ENCODE measurements at places on chromosomes 3 and 15.

- DNase-seq: no peak
Measured at GRCh38 chr3:48463703-48464102, 17.2 kb downstream of the ATRIP start.

GRCh38 chr3:55690177-55690576, 203.1 kb upstream of the WNT5A start:
- no peak for DNase-seq

GRCh38 chr15:38299216-38299615, 46.6 kb downstream of the SPRED1 start:
- no peak for DNase-seq

- no peak for DNase-seq
Measured at GRCh38 chr3:55169608-55170072, 241.8 kb upstream of the LRTM1 start.

DNA sequence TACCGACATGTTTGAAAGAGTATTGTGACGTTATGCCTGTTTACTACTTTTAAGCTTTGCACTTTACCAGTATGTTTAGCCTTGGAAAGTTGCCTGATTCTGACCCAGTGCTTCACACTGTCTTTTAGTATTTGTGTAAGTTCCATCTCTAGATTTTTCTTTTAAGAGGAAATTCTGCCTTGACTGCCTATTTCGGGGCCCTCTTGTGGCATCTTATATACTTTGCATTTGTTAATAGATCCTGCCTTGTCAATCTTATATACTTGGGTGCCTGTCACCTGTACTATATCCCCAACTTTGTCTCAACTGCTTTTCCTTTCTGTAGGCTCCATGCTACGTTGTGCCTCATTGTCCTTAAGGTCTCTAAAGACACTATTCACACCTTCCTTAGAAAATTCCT, 244.6 kb downstream of the STXBP5L start:
- DNase-seq: no peak

- DNase-seq: no peak
Measured at GRCh38 chr3:56851966-56852884, 50.5 kb upstream of the ARHGEF3 start.

- DNase-seq: no peak
Measured at GRCh38 chr3:18044971-18045880, 302.8 kb upstream of the TBC1D5 start.

GRCh38 chr3:157133434-157134320, 26.3 kb downstream of the CCNL1 start:
- DNase-seq: no peak

- DNase-seq: no peak
Measured at GRCh38 chr3:55161231-55161630, 233.4 kb upstream of the LRTM1 start.

- no peak for DNase-seq
Measured at GRCh38 chr15:45113380-45113990, 487 bp downstream of the DUOX2 start.

GRCh38 chr3:67578416-67578815, 76.0 kb downstream of the SUCLG2 start:
- no peak for DNase-seq

DNA sequence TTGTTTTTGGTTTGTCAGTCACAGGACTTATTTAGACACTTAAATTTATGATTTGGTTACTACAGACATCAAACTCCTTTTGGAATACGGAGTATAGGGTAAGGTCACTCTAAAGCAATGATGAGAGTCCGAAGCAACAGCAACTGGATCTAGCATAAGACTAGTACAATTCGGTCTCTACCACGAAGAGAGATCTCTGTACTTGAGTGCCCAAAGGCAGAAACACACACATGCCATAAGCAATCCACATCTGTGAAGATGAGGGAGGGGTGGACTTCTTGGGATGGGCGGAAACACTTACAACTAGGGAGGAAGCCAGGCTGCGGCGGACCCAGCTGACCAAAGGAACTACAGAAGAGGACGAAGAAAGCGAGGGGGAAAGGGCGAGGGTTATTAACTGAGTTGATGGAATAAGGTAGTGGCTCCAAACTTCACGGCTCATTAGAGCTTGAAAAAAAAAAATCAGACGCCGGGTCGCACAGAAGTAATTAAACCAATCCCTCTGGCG, 595 bp downstream of the DPH6 start:
- DNase-seq: no peak

- no peak for DNase-seq
Measured at GRCh38 chr3:67489816-67490215, 164.6 kb downstream of the SUCLG2 start.

DNA sequence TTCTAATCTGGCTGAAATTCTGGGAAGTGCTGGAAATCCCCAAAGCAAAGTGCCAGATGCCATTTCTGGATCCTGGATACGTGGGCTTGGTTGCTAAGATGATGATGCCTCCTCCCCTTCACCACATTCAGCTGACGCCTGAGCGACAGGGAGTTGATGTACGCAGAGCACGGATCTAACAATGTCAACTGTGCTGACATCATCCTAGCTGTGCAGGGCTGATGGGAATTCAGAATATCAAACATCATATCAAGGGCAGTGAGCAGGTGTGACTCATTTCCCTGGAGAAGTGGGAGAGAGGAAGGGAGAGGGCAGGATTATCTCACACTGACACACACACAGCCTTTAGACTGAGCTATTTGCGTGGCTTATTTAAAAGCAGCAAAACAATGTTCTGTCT, 92.6 kb upstream of the ZBTB20 start:
- DNase-seq: no peak

DNA sequence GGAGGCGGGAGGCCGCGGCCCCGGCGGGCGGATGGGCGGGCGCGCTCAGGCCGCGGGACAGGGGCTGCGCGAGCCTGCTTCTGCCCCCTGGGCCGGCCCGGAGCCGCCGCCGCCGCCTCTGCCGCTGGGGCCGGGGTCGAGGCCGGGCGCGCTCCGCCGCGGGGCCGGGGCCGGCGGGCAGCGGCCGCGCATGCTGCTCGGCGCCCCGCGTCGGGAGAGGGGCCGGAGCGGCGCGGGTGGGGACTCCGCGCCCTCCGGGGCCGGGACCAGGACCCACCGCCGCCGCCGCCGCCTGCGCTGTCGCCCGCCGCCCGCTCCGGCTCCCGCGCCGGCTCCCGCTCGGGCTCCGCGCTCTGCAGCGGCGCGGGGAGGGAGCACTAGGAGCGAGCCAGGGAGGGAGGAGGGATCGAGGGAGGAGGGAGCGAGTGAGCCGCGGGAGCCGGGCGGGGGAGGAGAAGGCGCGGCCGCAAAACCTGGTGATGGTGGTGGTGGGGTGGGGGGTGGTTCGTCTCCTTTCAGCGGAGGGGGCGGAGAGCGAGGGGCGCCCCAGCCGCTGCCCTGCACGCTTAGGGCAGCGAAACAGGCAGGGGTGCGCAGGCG, at the start of gene LINGO1:
TSS of gene LINGO1 (minus strand) at position 379 of the 600 bp plus-strand sequence. CDS start 597 bp downstream, outside the sequence.
- DNase-seq: no peak

- no peak for DNase-seq
Measured at GRCh38 chr3:106294121-106294520, 425.3 kb upstream of the CBLB start.

DNA sequence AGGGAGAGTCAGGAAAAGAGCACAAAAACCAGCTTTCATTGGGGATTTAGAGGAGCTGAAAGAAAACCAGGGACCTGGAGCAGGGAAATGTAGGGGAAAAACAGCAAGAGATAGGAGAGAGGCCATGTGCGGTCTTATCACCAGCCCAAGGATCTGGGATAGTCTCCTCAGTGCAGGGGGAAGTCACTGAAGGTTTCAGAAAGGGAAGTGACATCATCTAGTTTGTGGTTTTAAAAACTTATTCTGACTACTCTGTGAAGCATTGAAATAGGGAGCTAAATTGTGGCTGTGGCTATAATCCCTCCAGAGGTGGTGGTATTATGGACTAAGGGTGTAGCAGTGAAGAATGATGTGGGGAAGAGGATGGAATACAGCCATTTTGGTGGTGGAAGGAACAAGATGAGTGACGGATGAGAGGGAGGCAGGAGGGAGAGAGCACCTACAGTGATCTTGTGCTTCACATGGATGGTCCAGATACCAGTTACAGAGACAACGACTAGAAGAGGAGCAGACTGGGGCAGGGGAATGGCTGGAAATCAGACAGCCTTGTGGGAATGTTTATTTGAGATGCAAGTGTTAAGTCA, 72.7 kb downstream of the HMG20A start:
- DNase-seq: no peak

DNA sequence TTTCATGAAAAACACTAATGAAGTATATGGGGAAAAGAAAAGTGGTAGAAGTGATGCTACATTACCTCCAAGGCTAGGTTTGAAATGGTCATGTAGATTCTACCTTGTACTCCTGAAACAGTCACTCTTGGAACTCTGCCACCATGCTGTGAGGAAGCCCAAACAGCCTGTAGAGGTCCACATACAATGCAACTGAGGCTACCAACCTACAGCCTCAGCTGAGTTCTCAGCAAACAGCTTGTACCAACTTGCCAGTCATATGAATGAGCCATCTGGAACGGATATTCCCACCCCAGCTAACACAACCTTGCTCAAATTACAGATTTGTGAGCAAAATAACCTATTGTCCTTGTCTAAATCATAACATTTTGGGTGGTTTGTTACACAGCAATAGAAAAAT, 193.5 kb downstream of the ULK4 start:
- DNase-seq: no peak

DNA sequence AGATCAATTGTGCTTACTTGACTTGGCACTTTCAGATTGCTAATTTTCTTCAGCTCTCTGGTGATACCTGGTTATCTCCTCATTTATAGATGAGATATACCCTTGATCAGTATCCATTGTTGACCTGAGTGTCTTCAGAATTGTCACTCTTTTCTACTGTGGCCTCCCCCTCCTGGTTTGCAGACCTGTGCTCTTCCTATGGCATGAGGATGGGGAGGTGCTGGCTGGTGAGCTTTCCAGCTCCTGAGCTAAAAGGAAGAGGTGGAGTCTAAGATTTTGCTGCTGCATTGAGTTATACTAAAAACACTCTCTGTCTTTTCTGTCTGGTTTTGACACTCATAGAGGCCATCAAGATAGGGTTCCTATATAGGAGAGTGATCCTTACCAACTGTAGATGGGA, 23.7 kb downstream of the UBE2Q2 start:
- no peak for DNase-seq

- peak; percentile 2 for DNase-seq
Measured at GRCh38 chr3:174440741-174441587, 418.2 kb upstream of the NAALADL2 start.

DNA sequence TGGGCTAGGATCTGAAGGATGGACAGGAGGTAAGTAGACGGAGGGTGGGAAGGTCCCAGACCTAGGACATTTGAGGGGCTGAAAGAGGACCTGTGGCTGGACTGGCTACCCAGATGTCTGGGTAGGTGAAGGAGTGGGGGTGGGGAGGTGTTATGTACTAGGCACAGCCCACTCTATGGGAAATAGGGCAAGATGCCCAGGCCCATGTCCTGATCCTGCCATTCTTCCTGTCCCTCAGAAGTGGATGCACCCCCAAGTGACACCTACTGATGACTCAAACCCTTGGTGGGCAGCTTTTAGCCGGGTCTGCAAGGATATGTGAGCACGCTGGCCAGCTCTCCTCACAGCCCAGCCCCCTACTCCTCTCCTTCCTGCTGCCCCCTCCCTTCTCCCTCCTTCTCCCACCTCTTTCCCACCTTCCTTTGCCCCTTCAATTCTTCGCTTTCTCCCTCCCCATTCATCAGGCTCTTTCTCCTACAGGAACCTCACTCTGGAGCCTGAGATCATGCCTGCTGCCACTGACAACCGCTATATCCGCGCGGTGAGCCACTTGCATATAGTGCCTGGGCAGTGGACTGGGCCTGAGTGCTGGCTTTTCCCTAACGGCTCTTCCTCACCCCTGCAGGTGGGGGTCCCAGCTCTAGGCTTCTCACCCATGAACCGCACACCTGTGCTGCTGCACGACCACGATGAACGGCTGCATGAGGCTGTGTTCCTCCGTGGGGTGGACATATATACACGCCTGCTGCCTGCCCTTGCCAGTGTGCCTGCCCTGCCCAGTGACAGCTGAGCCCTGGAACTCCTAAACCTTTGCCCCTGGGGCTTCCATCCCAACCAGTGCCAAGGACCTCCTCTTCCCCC, 5.2 kb downstream of the ACY1 start:
- no peak for DNase-seq

DNA sequence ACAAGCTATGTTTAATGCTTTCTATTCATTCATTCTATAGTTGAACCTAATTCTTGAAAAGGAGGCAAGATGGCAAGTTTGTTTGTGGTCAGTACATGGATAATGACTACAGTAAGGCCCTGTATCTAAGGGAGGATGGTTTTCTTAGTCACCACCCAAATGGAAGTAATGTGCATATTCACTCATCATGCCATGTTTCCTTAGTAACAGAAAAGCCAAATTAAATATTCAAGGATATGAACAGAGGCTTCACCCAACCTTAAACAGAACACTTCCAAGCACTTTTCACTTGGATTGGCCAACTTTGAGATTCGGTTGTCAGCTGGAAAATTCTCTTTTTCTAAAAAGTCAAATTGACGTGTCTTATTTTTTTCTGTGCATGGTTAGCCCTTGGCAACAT, 805.3 kb upstream of the LMCD1 start:
- DNase-seq: no peak

DNA sequence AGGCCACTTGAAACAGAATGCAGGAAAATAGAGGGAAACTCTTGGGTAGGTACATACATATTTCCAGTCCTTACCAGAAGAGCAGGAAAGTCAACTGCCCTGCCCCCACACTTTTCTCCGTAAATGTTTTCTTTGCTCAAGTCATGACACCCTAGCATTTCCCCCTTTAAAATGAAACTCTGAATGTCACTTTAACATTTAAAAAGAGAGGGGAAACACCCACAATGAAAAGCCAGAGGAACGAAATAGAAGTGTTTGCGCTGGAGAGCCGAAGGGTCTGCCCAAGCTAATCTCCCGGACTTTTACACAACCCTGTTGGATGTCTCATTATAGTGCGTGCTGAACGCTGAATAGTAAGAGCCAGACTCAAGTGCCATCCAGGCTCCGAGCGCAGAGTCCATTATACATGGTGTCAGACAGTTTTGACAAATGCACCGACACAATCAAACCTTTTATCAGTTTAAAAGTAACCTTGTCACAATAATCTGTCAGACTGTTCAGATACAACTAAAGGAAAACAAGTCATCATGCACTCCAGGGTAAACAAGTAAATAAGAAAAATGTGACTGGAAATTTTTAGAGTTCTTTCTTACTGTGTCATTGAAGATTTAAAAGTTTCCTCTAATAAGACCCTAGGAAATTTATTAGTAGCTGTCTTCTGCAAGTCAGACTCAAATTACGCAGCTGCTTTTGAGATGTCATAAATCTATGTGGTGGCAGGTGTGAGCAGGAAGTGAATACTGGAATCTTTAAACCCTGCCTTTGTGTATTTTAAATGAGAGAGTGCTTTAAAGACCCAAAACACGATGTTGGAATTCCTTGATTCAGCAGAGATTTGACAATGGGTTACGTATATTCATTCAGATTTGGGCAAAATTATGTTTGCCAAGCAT, 159.8 kb downstream of the RBMS3 start:
- DNase-seq: no peak

- DNase-seq: no peak
Measured at GRCh38 chr3:19967812-19968211, 20.9 kb downstream of the RAB5A start.

All from activated naive CD4-positive, alpha-beta T cell (primary cell).